ENCODE measurements at places on chromosomes 16 and 17. TPM values are rescaled to one million over a fixed set of nuclear protein-coding genes. Genes with fewer than 3 reads are reported as not detected.

The FBXW10 gene
- 1.1 TPM for polyA plus RNA-seq

The GPRC5B gene
- 46.8 TPM for polyA plus RNA-seq

The RAB11FIP3 gene
- polyA plus RNA-seq = 114 TPM

The CMTM1 gene
- 3.4 TPM for polyA plus RNA-seq

The LRRC45 gene
- 14.4 TPM for polyA plus RNA-seq

The OTOP2 gene
- 1.6 TPM for polyA plus RNA-seq

The EMP2 gene
- 17.0 TPM for polyA plus RNA-seq

The CARD14 gene
- polyA plus RNA-seq = 3.2 TPM

The PITPNC1 gene
- polyA plus RNA-seq = 6.7 TPM

The ARL4D gene
- 5.4 TPM for polyA plus RNA-seq

The ITGB3 gene
- polyA plus RNA-seq = 5.6 TPM

The C1QL1 gene
- 14.3 TPM for polyA plus RNA-seq

The RAB40C gene
- 27.1 TPM for polyA plus RNA-seq

The COPZ2 gene
- polyA plus RNA-seq = 13.2 TPM

The MAF gene
- polyA plus RNA-seq = 224 TPM

The TSNAXIP1 gene
- polyA plus RNA-seq = 1.5 TPM

The EPN2 gene
- polyA plus RNA-seq = 24.2 TPM

The SYT17 gene
- polyA plus RNA-seq = 8.2 TPM

The CSH2 gene
- polyA plus RNA-seq = 0.06 TPM

The MAP3K14 gene
- polyA plus RNA-seq = 8.7 TPM

The KRT9 gene
- polyA plus RNA-seq = not detected

The HYDIN gene
- polyA plus RNA-seq = 3.2 TPM

The ITGAD gene
- 0.03 TPM for polyA plus RNA-seq
